ENCODE measurements at places on chromosomes 16 and 17.
A peak's percentile ranks its signal among the peaks of the same experiment; 100 is the strongest.

DNA sequence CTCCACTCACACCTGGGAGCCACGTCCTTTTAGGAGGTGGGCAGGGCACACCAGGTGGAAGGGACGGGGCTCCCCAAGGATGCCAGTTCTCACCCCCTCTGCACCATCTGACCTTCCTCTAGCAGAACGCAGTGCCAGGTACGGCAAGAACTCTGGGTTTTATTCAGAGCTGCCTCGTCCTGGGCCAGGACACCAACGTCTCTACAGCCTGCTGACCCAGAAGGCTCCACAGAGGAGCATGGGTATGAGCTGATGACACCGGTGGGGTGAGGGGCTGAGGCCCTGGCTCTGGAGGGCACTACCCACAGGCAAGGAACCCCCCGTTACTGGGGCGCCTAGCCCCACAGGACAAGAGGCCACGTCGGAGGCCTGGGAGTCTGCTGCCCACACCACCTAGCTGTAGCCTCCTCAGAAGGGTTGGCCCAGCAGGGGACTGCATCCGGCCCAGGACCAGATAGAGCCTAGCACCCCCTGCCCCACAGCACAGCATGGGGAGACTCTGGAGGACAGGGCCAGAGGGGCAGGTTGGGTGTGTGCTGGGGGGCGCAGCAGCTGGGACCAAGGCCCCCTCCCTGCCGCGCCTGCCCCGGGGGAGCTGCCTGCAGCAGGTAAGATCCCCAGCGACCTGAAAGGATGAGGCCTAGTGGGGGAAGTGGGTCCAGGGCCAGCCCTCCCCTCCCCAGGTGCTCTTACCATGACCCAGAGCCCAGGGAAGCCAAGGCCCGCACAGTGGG, 13.9 kb downstream of the BCAR1 start:
- DNase-seq: no peak

- DNase-seq: no peak
Observed at GRCh38 chr16:74296104-74296431, 546 bp upstream of the PSMD7 start.

GRCh38 chr16:85401370-85401916, 211.7 kb upstream of the GSE1 start:
- no peak for DNase-seq

DNA sequence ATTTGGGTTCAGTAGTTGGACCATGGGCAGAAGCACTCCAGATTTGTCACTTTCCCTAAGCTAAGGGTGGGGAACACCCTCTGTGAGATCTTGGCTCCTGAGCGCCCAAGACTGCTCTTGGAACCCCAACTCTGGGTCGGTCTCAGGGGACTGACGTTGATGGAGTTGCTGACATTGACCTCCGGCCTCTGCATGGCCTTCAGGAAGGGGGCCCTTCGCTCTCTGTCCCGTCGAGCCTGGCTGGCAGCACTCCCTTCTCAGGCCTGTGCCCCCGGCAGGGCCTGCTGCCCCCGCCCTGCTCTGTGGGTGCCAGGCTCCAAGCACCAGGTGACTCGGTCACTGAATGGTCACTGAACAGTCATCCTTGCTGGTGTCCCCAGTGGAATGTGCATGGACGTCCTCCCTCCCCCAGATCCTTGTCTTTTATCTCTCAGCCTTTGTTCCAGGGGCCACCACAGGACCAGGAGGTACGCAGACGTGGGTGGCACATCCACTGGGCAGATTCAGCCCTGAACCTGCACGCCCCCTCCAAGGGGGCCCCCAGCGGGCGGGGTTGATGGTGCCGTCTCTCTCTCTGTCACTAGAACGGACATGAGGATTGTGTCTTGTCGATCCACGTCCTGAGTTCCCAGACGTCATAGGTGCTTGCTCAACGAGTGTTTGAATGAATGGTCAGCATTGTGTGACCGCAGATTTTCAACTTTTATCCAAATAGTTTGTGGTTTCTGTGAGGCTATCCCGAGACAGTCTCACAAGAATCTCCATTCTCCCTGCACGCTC, 314.5 kb downstream of the SEC14L1 start:
- DNase-seq: no peak

DNA sequence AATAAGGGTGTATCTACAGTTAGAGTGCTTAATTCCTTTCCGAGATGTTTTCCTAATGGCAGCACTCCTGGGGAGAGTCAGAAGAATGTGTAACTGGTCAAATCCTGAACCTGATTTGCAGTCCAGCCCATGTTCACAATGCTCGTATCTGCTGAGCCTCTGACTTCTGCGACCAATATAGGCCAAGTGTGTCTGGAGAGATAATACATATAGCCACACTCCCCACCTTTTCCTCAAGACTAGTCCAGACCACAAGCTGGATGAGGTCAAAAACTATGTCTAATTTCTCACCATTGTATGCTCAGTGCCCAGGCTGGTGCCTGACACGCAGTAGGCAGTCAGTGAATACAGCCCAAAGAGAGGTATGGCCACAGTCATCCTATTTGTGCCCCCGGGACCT, 58.0 kb downstream of the XYLT1 start:
- no peak for DNase-seq

DNA sequence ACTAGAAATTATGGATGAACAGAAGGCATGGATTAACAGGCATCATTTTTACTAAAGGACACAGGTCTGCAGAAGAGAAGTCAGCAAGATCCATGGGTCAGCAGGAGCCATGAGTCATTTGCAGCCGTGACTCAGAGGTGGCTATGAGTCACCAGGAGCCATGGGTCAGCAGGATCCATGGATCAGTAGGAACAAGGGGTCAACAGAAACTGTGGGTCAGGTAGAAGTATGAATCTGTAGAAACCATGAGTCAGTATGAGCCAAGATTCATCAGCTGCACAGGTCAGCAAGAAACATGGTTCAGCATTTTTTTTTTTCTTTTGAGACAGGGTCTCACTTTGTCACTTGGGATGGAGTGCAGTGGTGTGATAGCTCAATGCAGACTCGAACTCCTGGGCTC, 58.2 kb upstream of the HS3ST4 start:
- no peak for DNase-seq

GRCh38 chr16:47965439-47965838, 190.4 kb downstream of the ABCC12 start:
- no peak for DNase-seq

DNA sequence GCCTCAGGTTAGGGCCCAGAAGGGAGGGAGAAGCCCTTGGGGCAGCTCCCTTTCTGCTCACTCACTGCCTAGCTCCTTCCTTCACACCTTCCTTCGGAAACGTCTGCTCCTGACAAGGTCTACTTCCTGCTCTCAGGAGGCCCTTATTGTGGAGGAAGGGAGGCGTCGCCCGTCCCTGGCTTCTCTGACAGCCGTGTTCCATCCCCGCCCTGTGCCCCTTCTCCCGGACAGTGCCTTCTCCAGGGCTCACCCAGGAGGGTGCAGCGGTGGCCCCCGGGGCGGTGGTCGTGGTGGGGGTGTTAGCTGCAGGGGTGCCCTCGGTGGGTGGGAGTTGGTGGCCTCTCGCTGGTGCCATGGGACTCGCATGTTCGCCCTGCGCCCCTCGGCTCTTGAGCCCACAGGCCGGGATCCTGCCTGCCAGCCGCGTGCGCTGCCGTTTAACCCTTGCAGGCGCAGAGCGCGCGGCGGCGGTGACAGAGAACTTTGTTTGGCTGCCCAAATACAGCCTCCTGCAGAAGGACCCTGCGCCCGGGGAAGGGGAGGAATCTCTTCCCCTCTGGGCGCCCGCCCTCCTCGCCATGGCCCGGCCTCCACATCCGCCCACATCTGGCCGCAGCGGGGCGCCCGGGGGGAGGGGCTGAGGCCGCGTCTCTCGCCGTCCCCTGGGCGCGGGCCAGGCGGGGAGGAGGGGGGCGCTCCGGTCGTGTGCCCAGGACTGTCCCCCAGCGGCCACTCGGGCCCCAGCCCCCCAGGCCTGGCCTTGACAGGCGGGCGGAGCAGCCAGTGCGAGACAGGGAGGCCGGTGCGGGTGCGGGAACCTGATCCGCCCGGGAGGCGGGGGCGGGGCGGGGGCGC, 231.9 kb downstream of the SEC14L1 start:
- DNase-seq: peak; percentile 73

DNA sequence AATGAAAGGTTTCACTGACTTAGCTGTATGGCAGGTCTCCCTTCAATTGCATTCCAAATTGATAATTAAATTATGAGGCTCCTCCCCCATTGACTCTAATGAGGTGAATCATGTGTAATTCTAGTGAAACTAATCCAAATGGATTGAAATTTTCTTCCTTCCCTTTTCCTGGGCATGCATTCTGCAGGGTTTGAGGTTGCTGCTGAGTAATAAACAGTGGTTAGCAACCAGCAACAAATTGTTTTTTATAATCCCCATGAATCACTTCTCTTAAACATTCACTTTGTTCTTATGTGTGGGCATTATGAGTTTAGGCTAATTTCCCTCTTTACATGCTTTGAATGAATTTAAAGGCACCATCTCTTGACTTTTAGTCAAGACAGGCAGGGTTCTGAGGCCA, 43.4 kb downstream of the MYOCD start:
- no peak for DNase-seq

GRCh38 chr17:80647746-80648145, 103.1 kb downstream of the RPTOR start:
- DNase-seq: peak; percentile 67

DNA sequence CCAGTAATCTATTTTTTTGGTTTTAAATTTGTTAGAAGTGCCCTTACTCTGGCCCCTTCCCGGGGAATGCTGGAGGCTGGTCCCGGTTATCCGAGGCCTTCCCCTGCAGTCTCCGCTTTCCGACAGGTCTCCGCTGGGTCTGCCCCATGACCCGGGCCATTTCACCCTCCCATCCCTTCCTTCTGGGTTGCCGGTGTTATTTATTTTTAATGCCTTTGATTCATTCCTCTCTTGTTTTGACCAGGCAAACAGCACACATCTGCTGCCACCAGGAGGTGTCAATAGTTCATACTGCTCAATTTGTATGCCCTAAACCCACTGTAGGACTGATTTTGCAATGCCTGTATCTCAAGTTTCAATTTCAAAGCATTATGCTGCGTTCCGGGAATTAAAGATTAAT, 113.2 kb upstream of the IRX5 start:
- peak; percentile 2 for DNase-seq

DNA sequence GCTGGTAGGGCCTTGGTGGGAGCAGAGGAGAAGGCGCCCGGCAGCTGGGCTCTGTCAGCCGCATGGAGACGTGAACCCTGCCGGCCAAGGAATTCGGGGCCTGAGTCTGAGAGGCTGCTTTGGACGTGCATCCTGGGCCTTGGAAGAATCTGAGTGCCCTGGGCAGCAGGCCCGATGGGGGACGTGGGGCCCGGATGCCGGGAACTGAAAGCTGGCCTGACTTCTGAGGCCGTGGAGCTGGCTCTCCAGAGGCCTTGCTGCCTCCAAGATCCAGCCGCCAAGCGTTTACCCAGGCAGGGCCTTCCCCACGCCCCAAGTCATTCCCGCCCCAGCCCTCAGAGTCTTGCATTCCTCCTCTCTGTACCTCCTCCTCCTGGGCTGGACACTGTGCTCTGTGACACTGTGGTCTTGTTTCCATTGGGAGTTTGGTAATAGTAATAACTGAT, 37.2 kb downstream of the NKD1 start:
- no peak for DNase-seq

DNA sequence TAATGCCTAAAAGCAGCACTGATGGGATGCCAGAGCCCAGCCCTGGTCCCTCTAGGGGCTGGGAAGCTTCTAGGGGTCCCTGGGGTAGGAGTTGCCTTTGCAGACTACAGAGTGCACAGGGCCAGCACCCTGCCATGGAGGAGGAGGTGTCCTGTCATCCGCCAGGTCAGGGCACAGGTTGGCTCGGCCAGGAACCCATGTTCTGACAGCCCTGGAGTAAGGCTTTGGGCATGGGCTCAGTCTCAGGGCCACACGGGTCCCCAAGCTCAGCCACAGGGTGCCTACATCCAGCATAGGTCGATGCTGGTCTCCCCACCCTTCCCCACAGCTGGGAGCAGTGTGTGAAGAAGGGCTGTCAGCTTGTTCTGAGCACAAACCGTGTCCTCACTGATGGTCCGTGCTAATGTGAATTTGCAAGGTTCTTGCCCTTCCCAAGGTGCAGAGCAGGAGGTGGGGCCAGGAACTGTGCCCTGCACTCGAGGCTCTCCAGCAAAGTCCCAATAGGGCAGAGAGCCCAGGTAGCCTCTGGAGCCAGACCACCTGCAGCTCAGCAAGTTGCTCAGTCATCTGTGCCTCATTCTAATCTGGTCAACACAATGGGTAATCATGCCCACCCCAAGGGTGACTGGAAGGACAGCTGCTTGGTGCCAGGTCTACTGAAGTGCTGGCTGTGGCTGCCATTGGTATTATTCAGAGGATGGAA, 72.8 kb downstream of the AMFR start:
- no peak for DNase-seq

DNA sequence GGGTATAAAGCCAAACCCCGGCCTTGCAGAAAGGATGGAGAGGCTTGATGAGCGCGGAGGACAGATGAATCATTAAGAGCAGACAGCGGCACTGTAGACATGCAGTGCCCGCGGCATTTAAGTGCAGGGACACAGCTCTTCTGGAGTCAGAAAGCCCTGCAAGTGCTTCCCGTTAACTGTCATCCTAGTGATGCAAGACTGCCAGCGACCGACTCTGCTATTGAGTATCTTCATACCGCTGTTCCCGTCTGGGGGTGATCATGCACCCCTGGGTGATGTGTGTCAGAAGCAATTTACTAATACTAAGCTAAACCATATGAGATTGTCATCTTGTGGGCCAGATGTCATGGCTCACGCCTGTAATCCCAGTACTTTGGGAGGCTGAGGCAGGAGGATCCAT, 101.0 kb downstream of the ABCC6 start:
- no peak for DNase-seq

- DNase-seq: no peak
Observed at GRCh38 chr17:8867361-8867981, at the start of gene PIK3R6. TSS of gene PIK3R6 (minus strand) at chr17:8867674. CDS start at chr17:8849794, 17,880 bp downstream.

DNA sequence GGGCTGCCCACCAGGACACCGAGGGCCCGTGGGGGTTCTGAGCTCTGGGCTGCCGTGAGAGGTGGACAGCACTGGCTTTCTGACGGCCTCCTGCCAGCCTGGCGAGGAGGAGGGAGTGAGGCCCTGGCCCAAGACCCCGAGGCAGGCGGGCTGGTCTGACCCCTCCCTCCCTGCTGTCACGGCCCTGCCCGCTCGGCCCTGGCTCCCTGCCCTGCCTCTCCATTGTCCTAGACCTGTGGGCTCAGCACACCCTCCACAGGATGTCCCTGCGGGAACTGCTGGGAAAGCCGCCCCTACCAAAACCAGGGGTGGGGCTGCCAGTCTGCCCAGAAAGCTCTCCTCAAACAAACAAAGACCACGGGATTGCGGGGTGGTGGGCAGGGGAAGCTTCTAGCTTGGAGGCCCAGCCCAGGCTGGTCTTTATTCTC, 20.7 kb downstream of the SPNS2 start:
- no peak for DNase-seq

- DNase-seq: no peak
Observed at GRCh38 chr17:30173649-30174048, 57.0 kb downstream of the NSRP1 start.

- DNase-seq: no peak
Observed at GRCh38 chr17:64662774-64663367, 764 bp upstream of the SMURF2 start.

GRCh38 chr16:50270510-50271147, 4.3 kb downstream of the ADCY7 start:
- no peak for DNase-seq

DNA sequence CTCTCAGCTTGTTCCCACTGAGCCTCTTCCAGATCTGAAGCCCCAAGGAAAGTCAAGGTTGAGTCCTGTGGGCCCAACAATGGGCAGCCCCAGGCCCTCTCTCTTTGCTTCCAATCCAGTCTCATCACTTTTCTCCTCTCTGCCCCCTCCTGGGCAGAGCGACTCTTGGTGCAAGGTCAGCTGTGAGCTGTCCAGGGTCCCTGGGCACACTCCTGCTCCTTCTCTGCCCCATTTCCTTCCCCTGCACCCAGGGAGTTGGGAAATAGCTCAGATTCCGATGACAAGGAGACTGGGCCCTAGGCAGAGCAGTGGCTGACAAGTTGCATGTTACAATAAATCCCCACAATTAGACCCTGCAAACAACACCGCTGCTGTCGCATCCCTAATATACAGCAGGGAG, 16.1 kb upstream of the CRHR1 start:
- no peak for DNase-seq
